ENCODE measurements at places on chromosomes 11 and 22.

DNA sequence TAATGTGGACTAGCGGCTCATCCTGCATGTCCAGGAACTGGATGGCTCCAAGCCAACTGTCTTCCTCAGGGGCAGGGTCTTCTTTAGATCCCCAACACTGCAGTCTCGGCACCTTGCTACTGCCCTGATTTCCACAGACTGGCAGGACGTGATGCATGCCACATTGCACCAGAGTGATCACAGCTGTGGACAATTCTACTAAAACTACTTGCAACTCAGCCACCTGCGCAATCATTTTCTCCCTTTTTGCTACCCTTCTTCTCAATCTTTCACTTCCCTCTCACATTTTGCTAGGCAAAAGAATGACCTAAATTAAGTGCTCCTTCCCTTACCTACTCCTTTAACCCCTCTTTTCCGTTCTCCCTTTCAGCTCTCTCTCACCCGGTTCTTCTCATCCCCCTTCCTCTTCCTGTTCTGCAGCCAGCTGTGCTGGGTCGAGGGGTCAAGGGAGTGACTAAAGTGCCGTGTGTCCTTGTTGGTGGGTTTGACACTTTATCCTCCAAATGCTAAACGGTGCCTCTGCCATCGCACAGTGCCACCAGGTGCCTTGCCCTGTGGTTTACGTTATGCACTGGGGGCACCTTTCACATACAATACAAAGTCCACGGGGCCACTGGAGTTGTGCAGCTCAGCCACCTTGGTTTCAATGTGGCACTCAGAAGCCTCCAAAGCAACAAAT is 11.5 kb upstream of the PEX26 start:
- no peak for DNase-seq

DNA sequence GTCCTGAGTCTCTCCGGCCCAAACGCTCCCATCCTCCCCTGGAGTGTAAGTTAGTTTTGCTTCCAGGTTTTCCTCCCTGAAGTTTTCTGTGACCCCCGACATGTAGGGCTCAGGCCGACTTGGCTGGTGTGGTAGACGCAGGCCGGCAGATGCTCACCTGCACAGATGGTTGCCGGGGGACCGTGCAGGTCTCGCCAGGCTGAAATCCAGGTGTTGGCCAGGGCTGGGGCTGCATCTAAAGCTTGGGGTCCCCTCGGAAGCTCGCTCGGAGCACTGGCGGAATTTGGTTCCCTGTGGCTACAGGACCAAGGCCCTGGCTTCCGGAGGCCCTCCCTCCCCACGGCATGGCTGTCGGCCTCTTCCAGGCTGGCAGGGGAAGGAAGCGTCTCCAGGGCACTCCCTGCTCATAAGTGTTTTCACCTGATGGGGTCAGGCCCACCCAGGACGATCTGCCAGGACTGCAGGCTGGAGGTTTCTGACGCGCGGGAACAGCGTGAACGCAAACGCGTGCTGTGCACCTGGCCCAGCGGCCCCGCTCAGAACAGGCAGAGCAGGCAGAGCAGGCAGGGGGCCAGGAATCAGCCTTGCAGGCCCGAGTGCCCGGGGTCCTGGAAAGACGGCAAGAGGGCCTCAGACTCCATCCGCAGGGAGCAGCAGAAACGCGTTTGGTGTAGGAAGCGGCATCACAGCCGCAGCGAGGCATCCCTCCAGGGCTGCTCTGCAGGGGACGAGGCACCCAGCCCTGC is 258.2 kb downstream of the BRD1 start:
- DNase-seq, result no peak

GRCh38 chr11:11959601-11960000 is 48.8 kb downstream of the DKK3 start:
- no peak for DNase-seq

DNA sequence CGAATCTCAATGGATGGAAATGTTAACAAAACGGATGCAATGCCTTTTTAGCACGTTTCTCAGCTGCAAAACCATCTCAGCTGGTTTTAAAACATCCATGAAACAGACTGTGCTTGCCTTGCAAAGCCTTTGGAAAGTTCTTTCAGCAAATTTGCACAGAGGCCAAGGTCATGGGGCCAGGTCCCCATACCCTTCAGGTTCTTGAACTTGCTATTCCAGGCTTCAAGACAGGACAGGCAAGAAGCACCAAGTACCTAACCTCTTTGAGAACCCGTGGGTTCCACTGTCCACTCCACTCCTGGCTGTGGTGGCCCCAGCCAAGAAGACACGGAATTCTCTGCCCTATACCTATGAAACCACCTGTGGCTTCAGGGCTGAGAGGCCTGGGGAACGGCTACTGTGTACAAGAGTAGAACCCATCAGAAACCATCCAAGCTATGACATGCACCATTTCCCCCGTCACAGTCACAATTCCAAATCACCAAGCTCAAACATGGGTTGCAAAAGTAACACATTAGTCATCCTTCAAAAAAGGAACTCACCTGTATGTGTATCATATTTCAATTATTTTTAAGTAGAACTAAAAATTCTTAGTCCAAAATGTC is 17.0 kb downstream of the TNKS1BP1 start:
- no peak for DNase-seq

DNA sequence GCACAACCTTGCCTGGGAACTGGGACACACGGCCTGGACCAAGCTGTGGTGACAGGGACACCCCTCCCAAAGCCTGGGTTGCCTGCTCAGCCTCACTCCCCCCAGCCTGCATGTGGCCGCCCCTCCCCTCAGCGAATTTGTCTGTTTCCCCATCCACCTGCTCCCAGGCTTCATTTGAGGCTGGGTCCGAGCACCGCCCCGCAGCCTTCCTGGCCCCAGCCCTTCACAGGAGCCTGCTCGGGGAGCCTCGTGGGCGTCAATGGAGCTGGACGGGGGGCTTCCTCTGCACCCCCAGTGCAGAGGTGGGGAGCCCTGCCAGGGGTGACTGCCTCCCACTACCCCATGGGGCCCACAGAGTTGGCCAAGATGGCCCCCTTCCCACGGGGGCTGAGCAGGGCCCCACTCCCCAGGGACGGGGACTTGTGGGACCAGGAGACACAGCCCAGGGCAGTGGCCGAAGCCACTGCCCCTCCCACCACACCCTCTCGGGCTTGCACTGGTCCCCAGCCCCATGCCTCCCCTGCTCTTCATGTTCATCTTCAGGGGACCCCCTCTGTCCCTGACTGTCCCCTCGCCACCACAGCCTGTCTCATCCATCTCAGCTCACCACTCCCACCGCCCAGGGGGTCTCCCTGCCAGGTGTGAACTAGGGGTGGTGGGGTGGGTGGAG is 91.7 kb downstream of the WNT7B start:
- no peak for DNase-seq

All from T1000 (cell line).